ENCODE measurements at places on chromosomes 1 and 21. TPM values are rescaled to one million over a fixed set of nuclear protein-coding genes. Genes with fewer than 3 reads are reported as not detected.

- H3K4me1 ChIP-seq: no peaks in the 10 kb centered on the region
- H3K4me3 ChIP-seq: no peak overlapping the region
- no peak overlapping the region for H3K27ac ChIP-seq
- DNase-seq: no peak
Measured at GRCh38 chr21:34675871-34676270, 7.1 kb downstream of the CLIC6 start.

GRCh38 chr1:147171399-147172167 is 687 bp downstream of the PRKAB2 start:
- DNase-seq: peak; percentile 19
- H3K27me3 ChIP-seq: no peaks in the 10 kb centered on the region
- peak overlapping the region; percentile 96 for H3K27ac ChIP-seq
- H3K4me1 ChIP-seq: peaks cover 23% of the 10 kb centered on the region
- peak overlapping the region; percentile 86 for H3K4me3 ChIP-seq

DNA sequence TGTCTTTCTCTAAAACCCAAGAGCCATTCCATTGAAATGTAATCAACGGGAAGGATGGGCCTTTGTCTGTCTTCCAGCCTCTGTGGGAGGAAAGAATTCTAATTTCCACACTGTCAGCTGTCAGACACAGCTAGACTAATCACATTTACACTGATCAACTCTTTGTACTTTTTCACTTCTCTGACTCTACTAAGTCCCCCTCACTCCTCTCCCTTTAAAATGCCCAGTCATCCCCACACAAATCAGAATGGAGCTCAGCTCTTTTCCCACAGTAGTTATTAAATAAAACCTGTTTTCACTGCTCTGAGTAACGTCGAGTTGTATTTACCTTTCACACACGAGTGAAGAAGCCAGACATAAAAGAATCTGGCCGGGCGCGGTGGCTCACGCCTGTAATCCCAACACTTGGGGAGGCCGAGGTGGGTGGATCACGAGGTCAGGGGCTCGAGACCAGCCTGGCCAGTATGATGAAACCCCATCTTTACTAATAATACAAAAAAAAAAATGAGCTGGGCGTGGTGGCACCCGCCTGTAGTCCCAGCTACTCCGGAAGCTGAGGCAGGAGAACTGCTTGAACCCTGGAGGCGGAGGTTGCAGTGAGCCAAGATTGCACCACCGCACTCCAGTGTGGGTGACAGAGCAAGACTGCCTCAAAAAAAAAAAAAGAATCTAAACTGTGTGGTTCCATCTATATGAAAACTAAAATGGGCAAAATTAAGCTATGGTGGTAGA is 13.3 kb downstream of the ZBTB8OS start:
- DNase-seq: no peak
- H3K4me1 ChIP-seq: no peaks in the 10 kb centered on the region
- no peak overlapping the region for H3K4me3 ChIP-seq
- H3K27ac ChIP-seq: no peak overlapping the region

GRCh38 chr1:232984577-232985425 is 34.4 kb downstream of the NTPCR start:
- no peak overlapping the region for H3K27ac ChIP-seq
- DNase-seq: no peak
- no peak overlapping the region for H3K4me3 ChIP-seq
- H3K27me3 ChIP-seq: no peaks in the 10 kb centered on the region
- H3K4me1 ChIP-seq: peaks cover 17% of the 10 kb centered on the region
- H3K36me3 ChIP-seq: no peaks in the 10 kb centered on the region

DNA sequence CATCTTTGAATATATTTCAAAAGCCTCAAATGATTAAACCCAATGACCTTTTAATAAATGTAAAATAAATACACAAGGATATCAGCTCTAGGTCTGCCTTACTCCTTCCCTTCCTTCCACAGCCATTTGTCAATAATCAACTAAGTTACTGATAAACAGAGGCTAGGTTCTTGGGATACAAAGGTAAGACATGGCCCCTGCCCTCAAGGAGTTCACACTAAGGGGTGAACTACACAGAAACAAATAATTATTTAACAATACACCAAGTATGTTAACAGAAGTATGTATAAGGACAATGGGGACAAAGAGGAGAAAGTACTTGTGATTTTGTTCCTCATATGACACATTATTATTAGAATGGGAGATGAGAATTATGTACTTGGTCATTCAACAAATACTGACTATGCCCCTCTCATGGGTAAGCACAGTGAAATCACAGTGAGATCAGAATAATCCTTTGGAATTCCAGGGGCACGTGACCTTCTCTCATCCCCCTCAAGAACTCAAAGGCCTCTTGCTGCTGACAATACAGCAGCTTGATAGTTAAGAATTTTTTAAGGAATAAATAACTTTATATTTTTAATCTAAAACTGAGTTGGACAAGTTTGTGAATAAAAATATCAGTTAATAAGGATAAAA is 40.2 kb downstream of the ATP1B1 start:
- no peaks in the 10 kb centered on the region for H3K27me3 ChIP-seq
- no peak overlapping the region for H3K4me3 ChIP-seq
- no peaks in the 10 kb centered on the region for H3K36me3 ChIP-seq

DNA sequence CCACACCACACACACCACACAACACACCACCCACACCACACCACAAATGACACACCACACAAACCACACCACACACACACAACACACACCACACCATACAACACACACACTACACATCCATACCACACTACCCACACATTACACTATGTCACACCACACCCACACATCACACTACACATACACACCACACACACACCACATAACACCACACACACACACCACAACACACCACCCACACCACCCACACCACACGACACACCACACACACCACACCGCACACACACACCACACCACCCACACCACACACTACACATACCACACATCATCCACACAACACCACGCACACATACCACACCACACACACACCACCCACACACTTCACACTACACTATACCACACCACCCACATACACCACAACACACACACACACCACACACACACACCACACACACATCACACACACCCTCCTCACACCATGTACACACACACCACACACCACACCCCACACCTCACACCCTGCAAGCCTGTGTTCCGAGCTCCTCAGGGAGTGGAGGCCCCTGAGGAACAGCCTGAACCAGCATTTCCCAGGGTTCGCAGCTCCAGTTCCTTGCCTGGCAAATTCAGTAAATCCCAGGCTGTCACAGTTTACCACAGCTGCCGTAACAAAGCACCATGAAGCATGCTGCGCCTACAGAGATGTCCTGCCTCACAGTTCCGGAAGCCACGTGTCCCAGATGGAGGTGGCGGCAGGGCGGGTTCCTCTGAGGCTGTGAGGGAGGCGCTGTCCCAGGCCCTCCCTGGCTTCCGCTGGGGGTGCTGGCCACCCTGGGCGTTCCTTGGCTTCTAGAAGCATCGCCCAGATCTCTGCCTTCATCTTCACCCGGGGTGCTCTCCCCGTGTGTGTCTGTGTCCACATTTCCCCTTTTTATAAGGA is 69.8 kb upstream of the ATP5PO start:
- no peaks in the 10 kb centered on the region for H3K27me3 ChIP-seq
- H3K4me1 ChIP-seq: no peaks in the 10 kb centered on the region
- no peak for DNase-seq
- H3K4me3 ChIP-seq: no peak overlapping the region
- H3K27ac ChIP-seq: no peak overlapping the region

DNA sequence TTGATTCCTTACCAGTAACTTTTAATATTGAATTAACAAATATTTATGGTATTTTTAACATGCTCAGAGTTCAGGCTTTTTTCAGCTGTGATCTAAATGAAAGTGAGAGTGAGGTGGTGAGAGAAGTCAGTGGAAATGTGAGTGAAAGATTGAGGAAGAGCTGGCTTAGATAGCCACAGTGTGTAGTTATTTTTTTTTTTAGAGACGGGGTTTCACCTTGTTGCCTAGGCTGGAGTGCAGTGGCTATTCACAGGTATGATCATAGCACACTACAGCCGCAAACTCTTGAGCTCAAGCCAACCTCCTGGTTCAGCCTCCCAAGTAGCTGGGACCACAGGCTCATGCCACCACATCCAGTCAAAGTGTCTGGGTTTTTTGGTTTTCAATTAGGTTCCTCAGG is 10.9 kb downstream of the RNF11 start:
- H3K27me3 ChIP-seq: no peaks in the 10 kb centered on the region
- H3K4me3 ChIP-seq: no peak overlapping the region
- no peak for DNase-seq
- no peaks in the 10 kb centered on the region for H3K36me3 ChIP-seq
- no peaks in the 10 kb centered on the region for H3K4me1 ChIP-seq
- H3K27ac ChIP-seq: no peak overlapping the region

GRCh38 chr1:8463144-8463927 is 145.4 kb downstream of the SLC45A1 start:
- peak overlapping the region; percentile 53 for H3K27ac ChIP-seq
- H3K36me3 ChIP-seq: no peaks in the 10 kb centered on the region
- H3K27me3 ChIP-seq: no peaks in the 10 kb centered on the region
- H3K4me1 ChIP-seq: peaks cover 37% of the 10 kb centered on the region
- no peak overlapping the region for H3K4me3 ChIP-seq

DNA sequence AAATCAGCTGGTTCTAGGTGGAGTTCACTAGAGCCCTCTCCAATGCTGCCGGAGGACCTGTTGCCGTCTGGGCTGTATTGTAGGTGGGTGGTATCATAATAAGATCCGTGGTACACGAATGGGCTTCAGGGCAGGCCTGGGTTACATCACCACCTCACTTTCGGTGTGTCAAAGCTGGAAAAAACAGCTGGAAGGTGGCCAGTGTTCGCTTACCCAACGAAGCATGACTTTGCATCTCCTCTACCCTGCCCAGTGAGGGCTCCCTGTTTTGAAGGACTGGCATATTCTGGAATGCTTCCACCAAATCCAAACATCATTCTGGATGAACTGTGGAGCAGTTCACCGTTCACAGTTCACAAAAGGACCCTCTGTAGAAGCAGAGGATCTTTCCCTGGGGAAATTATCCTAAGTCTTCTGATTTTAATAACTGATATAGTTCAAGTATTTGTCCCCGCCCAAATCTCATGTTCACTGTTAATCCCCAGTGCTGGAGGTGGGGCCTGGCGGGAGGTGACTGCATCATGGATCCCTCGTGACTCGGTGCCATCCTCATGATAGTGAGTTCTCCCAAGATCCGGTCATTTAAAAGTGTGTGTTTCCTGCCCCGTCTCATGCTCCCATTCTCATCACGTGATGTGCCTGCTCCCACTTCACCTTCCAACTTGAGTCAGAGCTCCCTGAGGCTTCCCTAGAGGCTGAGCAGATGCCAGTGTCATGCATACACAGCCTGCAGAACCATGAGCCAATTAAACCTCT is 429.0 kb downstream of the KIF26B start:
- no peaks in the 10 kb centered on the region for H3K4me1 ChIP-seq
- H3K36me3 ChIP-seq: no peaks in the 10 kb centered on the region
- DNase-seq: no peak
- no peak overlapping the region for H3K4me3 ChIP-seq

- H3K36me3 ChIP-seq: no peaks in the 10 kb centered on the region
- no peaks in the 10 kb centered on the region for H3K27me3 ChIP-seq
- H3K4me1 ChIP-seq: no peaks in the 10 kb centered on the region
- no peak overlapping the region for H3K27ac ChIP-seq
- DNase-seq: no peak
- no peak overlapping the region for H3K4me3 ChIP-seq
Measured at GRCh38 chr1:64328193-64328592, 124.8 kb downstream of the UBE2U start.

- no peak for DNase-seq
- H3K27me3 ChIP-seq: no peaks in the 10 kb centered on the region
- H3K27ac ChIP-seq: no peak overlapping the region
Measured at GRCh38 chr1:197725044-197725443, 50.2 kb downstream of the DENND1B start.

DNA sequence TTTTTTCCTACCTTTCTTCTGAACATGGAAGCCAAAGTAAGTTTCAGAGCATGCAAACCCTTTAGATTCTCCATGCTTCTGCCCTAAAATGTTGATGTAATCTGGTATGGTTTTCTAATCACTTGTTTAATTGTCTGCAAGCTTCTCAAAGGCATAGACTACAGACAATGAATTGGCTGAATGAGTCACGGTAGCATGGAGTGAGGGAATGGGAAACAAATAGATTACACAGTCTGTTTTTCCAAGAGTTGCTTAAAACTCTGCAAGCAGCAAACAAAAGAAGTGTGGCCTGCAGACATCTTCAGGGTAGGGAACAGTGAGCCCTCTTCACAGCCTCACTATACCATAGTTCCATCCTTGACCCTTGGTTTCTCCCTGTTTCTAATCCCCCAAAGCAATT is 326.0 kb downstream of the BARHL2 start:
- no peaks in the 10 kb centered on the region for H3K4me1 ChIP-seq
- H3K36me3 ChIP-seq: no peaks in the 10 kb centered on the region
- no peaks in the 10 kb centered on the region for H3K27me3 ChIP-seq
- no peak overlapping the region for H3K27ac ChIP-seq
- no peak for DNase-seq

- H3K36me3 ChIP-seq: no peaks in the 10 kb centered on the region
- peaks cover 4% of the 10 kb centered on the region for H3K4me1 ChIP-seq
- no peak for DNase-seq
- no peaks in the 10 kb centered on the region for H3K27me3 ChIP-seq
- H3K4me3 ChIP-seq: no peak overlapping the region
Measured at GRCh38 chr1:221440658-221441057, 301.2 kb downstream of the DUSP10 start.

DNA sequence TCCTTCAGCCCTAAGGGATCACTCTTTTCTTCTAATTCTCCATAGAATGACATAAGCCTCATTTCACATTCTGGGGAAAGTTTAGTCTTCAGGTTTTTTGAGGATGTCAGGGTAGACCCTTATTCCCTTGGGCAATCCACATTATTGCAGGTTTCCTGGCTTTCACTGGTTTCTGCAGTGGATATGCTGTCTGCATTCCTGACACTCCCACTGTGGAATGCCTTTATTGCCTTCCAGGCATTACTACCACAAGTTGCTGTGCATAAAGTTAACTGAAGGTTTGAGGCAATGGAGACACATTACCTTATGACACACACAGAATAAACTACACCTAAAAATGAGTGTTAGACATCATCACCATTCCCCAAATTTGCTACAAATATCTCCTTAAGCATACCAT is 12.7 kb downstream of the FASLG start:
- no peaks in the 10 kb centered on the region for H3K27me3 ChIP-seq
- no peak overlapping the region for H3K4me3 ChIP-seq
- no peaks in the 10 kb centered on the region for H3K36me3 ChIP-seq
- H3K27ac ChIP-seq: no peak overlapping the region
- no peak for DNase-seq
- no peaks in the 10 kb centered on the region for H3K4me1 ChIP-seq

- H3K27me3 ChIP-seq: no peaks in the 10 kb centered on the region
- DNase-seq: no peak
- no peak overlapping the region for H3K27ac ChIP-seq
- no peaks in the 10 kb centered on the region for H3K4me1 ChIP-seq
- no peaks in the 10 kb centered on the region for H3K36me3 ChIP-seq
Measured at GRCh38 chr21:41378849-41379248, 17.0 kb downstream of the MX2 start.

Gene TCHHL1
- 0.12 TPM for total RNA-seq

Gene HSD3B2
- 0.63 TPM for total RNA-seq

Gene AVPR1B
- not detected for total RNA-seq

Gene NENF
- total RNA-seq: 54.6 TPM

Gene XCL2
- not detected for total RNA-seq

Gene TDRD10
- 50.9 TPM for total RNA-seq

Gene PLA2G2F
- total RNA-seq: not detected

Gene LRRC3
- 11.8 TPM for total RNA-seq

Gene LRRC39
- total RNA-seq: 2.9 TPM

Gene KANK4
- 5.2 TPM for total RNA-seq

Gene FLG2
- 0.31 TPM for total RNA-seq

Gene CCDC24
- total RNA-seq: 28.8 TPM

Gene MX2
- total RNA-seq: 12.8 TPM

Gene LYSMD1
- total RNA-seq: 17.0 TPM

Measured in testis (tissue), 5 donors.